ENCODE measurements at places on chromosomes 4 and X. TPM values are rescaled to one million over a fixed set of nuclear protein-coding genes. Genes with fewer than 3 reads are reported as not detected.
A peak's percentile ranks its signal among the peaks of the same experiment; 100 is the strongest.

DNA sequence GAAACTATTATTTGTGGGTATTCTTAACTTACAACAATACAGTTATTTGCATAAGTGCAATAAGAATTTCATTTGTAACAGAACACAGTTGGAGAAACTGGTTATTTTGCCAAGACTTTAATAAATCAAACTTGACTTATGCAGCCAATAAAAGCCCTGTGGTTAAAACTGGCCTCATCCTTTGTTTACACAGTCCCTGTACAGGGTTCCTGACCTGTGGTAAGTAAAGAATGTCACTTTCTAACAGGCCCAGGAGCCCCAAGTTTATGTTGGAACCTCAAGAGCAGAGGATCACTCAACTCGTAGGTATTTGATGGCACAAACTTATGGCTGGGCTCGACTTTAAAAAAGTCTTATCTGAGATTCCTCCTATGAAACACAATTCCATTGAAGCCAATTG is 88.6 kb upstream of the PTCHD1 start:
- no peak for DNase-seq

DNA sequence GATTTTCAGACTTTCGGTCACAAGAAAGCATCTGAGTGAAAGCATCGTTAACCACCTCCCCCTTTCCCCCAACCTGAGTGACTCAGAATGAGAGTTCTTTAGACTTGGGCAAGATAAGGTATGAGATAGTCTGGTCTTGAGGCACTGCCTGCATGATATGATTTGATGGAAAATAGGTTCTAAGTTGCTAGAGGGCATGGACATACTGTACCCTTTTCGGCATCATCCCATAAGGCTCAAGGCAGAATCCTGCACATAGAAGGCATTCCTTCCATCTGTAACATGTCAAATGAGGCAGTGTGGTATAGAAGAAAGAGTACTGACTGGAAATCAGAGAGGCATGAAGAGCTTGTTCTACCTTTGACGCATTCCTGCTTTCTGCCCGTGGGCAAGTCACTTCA is 16.8 kb upstream of the AMOT start:
- DNase-seq = no peak

GRCh38 chr4:108031427-108032083 is 41.9 kb downstream of the HADH start:
- DNase-seq = no peak

- DNase-seq = no peak
Measured at GRCh38 chr4:145881576-145881975, 57.0 kb downstream of the ZNF827 start.

DNA sequence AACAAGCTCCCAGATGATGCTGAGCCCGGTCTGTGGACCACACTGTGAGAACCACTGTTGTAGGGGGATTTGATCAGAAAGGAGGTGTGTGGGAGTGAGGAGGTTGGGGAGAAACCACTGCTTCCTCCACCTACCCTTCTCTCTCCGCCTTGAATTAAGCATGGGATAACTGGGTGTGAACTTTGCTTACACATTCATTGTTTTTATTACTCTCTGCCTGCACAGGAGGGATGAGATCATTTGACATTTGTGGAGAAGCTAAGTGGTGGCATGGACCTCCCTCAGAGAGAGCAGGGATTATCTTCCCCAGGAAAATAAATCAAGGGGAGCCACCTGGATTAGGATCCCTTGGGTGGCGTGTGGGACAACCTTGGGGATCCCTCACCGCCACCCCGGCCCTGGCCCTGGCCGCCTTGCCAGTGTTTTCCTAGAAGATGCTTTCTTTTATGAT is 212.1 kb upstream of the ATP6AP2 start:
- DNase-seq = no peak

- peak; percentile 48 for DNase-seq
Measured at GRCh38 chr4:176971576-176972115, 178.9 kb upstream of the VEGFC start.

- peak; percentile 90 for DNase-seq
Measured at GRCh38 chr4:5753766-5754528, 42.9 kb downstream of the EVC start.

- DNase-seq = no peak
Measured at GRCh38 chrX:17738737-17739535, 1.6 kb downstream of the SCML1 start.

DNA sequence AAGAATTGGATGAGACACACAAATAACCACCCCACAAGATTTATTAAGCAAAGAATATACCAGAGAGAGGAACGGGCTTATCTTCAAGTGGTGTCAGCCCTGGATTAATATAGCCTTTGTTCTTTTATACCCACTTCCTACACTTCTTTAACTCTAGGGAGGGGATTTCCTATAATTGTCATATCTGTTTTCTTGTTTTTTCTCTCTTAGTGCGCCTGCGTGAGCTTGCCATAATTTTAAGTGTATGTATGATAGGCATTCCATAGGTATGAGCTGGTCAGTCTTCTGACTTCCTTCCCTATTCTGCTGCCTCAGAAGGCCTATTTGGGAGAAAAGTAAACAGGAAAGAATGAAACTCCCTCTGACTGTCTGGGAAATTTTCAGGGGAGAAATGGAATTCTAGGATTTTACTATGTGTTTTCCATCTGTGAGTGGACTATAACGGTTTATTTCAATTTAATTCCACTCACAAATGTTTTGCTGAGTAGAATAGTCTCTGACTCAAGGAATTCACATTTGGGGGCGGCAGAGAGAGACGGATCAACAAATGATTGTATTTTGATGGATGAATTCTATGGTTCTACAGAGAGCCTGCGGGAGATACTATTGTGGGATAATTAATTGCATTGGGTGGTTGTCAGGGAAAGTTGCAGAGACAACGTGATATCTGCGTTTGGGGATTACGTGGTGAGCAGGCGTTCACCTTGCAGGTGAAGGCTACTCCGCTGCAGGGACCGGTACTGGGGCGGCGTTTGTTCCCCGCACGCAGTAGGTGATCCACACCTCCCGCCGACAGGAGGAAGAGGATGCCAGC is 626 bp upstream of the CEP135 start:
- DNase-seq = peak; percentile 98

The PPID gene
- total RNA-seq = 16.0 TPM

The DIAPH2 gene
- total RNA-seq = 17.8 TPM

The TBC1D1 gene
- 94.7 TPM for total RNA-seq

The TMPRSS11F gene
- not detected for total RNA-seq

The ADAD1 gene
- not detected for total RNA-seq

Data from dermis microvascular lymphatic vessel endothelial cell (primary cell).